ENCODE measurements at places on chromosomes 13 and 19.

DNA sequence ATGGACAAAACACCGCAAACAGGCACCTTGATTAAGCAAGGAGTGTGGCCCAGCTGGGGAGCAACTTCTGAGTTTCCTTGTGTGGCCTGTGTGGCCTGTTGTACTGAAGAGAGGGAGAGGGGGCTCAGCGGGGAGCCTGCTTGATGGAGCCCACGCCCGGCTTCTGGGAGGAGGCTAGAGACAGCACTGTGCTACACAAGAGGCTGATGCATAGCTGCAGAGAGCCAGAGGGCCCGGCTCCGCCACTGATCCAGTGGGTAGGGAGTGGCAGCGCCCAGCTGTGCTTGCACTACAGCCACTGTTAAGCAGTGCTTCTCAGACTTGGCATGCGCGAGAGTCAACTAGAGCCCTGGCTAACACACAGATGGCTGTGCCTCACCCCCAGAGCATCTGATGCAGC, 19.0 kb downstream of the LYL1 start:
- no peak for DNase-seq

GRCh38 chr13:74036373-74036772, 97.8 kb downstream of the KLF12 start:
- DNase-seq: no peak

- DNase-seq: no peak
Observed at GRCh38 chr13:31733647-31734046, 5.7 kb upstream of the RXFP2 start.

DNA sequence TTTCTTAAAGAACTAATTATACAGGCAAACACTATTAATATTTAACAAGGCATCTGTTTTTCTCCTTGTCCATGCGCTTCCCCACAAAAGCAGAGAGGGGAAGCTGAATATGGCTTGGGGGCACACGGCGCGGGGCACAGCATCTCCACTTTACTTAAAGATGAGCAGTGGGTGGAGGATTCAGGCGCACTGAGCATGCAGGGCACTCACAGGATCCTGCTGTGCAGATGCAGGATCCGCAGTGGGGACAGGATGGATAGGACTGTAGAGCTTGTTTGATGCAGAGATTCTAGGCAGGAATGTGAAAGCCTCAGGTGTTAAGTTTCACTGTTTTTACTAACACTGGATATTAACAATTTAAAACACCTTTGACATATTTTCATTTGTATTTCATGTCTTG, 43.3 kb downstream of the ATP11A start:
- no peak for DNase-seq

GRCh38 chr13:20156702-20157101, 4.2 kb downstream of the GJA3 start:
- DNase-seq: no peak

- no peak for DNase-seq
Observed at GRCh38 chr13:52345048-52345447, 60.9 kb downstream of the THSD1 start.

GRCh38 chr19:4715529-4716221, 8.0 kb downstream of the DPP9 start:
- DNase-seq: no peak

DNA sequence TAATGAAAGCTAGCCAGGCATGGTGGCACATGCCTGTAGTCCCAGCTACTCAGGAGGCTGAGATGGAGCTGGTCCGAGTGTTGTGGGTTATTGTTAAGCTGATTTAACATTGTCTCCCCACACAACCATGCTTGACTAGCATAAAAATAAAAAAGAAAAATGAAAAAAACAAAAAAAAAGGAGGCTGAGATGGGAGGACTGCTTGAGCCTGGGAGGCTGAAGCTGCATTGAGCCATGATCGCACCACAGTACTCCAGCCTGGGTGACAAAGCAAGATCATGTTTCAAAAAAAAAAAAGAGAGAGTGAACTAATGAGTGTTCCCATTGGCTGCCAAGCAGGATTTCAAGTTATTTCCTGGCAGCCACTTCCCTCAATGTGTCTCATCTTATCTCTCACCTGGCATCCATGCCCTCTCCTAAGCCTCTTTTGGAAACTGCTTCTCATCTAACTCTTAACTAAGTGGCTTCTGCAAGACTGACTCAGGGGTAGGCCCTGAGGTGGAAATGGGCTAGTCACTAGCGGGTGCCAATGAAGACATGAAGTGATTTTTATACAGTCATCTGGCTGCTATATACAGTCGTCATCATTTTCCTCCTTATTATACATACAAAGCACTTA, 4.9 kb downstream of the THAP8 start:
- DNase-seq: no peak

DNA sequence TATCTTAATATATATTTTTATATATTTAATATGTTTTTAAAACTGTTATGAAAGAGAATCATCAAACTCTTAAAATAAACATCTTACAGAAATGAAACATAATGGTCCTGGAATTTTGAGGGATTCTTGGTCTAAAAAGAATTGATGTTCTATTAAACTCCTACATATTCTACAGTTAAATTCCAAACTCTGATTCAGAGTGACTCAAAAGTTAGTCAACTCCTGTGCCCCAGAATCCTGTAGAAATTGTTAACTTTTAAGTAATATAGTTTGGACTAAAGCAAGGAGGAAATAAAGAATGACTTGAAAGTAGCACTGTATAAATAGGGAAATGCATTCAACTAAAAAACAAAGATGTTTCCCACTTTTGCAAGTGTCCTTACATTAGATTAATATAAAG, 47.7 kb downstream of the FNDC3A start:
- DNase-seq: no peak

DNA sequence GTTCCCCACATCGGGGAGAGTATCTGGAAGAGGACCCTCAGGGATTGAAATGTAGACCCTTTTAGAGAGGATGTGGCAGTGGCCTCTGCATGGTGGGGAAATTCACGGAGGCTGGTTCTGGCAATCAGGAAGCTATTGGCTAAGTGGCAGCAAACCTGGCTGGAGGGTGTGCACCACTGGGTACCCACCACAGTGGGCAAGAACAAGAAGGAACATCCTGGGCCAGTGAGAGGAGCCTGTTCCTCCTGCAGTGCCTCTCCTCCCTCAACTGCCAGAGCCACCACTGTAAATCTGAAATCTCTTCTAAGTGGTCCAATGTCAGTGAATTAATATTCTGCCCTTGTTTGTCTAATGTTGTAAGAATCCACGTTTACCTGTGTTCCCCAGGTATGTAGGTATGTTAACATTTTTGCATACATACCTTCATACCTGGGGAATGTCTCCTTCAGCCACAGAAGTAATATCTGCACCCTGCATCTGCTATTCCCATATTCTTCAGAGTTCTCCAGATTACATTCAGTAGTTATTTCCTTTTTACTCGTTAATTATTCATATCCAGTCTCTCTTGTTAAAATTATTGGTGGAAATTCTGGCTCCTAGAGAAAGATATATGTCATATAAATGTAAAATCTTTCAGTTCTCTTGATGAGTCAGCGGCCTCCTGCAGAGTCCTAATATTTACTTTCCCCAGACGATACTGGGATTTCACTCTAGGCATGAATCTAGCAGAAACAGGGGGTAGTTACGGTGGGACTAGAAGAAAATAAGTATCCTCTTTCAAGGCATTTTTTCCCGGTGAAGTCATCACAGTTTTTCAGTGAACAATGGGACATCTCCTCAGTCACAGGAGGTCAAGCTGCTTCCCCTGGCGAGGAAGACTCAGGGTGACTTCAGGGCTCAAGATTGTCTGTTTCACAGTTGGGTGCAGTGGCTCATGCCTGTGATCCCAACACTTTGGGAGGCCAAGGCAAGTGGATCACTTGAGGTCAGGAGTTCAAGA, 148.3 kb downstream of the MYO16 start:
- DNase-seq: no peak

DNA sequence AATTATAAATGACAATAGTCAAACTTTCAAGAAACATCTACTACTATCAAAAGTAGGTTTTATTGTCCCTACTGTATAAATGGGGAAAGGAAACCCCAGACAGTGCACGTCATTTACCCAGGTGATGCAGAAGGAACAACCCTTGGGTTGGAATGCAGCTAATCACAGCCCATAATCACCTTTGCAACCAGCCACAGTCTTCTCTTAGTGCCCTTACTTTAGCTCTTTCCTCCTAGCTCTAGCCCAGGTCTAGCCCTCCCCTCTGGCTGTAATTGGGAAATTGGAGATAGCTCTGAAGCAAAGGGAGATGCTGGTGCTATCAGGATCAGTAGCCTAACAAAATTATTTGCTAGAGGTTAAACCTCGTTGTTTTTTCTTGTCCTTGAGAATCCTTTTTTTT, 25.5 kb upstream of the TSC22D1 start:
- no peak for DNase-seq

DNA sequence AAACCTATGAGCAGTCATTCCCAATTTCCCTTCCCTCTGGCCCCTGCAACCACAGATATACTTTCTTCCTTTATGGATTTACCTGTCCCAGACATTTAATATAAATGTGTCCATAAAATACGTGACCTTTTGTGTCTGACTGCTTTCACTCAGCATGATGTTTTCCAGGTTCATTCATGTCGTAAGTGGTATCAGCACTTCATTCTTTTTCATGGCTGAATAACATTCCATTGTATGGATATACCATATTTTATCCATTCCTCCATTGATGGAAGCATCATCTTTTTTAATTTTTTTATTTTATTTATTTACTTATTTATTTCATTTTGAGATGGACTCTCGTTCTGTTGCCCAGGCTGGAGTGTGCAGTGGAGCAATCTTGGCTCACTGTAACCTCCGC, 8.0 kb upstream of the PPP6R1 start:
- DNase-seq: no peak

DNA sequence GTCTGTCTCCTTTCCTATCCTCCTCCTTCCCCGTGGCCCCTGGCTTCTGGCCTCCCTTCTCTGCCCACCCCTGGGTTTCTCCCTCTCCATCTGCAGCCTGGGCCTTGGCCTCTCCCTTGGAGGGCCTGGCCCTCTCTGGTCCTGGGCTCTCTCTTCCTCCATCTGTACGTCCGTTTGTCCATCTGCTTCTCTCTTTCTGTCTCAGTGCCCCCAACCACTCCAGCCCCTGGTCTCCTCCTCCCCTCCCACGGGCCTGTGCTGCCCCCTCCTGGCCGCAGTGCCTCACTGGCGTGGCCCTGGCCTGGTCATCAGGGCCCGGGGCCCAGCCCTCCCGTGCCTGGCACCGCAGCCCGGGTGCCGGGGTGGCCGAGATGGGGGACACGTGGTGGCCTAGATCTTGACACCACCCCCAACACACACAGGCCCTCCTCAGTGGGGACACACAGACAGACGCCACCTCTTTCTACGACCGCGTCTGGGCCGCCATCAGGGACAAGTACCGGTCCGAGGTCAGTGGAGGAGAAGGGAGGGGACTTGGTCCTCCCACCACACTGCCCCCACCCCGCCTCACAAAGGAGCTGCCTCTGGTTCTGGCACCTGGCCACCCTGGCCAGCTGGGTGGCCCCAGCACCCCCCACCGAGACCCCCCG, 11.3 kb downstream of the PRKCSH start:
- peak; percentile 63 for DNase-seq

GRCh38 chr13:112172641-112173251, 105.8 kb downstream of the SOX1 start:
- DNase-seq: no peak

DNA sequence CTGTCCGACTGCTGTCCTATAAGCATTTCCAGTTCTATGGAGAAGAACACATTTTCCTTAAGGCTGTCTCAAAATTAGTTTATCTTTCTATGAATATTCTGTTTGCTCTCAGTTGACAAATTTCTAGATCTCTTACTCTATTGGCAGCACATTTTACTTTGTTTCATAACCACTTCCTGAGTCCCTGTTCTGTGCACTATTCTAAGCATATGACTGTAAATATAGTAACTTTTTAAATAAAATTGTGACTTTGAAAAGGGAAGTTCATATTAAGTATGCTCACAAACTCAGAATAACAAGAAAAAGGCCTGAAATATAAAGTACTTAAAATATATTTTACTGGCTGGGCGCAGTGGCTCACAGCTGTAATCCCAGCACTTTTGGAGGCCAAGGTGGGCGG, 56.5 kb upstream of the HTR2A start:
- no peak for DNase-seq

DNA sequence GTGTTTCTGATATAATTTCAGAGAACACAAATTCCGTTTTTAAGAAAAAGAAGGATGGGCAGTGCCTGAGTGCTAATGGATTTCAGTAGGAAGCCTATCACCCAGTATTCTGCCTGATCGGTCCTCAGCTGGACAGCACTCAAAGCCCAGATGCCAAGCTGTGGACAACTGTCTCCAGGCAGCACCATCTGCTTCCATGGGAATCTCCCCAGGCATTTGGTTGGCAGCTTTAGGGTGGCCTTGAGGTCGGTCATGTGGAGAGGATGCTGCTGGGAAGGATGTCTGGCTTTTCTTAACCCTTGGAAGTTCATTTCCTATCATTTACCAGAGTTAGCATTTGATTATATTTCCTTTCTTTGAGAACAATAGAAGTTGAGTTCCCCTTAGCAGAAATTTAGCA, 311.7 kb downstream of the TBC1D4 start:
- DNase-seq: no peak

DNA sequence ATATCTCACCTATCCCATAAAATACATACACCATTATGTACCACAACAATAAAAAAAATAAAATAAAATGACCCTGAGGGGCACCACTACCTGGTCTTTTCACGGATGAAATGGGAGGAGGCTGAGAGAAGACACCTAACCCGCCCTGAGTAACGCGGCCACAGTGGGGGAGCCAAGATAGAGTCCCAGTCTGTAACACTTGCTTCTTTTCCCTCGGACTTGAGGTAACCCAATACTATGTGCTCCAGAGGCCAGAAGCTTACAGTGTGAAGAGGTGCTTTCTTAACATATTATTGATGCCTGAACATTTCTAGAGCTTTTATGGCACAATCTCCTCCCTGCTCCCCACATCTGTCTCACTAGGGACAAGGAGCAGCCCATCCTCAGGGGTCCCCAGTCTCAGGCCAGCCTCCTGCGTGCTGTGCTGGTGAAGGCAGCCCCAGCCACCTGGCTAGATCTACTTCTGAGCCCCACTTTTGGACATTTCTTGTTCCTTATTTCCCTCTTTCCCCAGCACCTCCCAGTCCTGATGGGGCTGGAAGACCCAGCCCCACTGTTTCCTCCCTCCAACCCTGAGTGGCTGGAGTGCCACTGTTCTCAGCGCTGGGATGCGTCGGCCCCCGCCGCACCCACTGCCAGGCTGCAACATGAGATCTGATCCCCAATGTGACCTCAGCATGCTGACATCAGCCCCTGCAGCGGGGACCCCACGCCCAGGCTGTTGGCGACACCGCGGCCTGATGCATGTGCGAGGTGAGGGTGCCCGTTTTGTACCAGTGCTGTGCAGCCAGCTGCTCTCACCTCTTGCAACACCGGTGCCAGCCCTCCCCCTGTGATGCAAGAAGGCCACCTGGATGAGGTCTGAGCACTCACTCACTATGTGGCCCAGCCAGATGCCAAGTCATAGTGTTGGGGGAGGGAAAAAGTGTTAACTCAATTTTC, 143.3 kb downstream of the DCLK1 start:
- no peak for DNase-seq

- DNase-seq: no peak
Observed at GRCh38 chr13:50842990-50843256, 569 bp downstream of the DLEU7 start.

DNA sequence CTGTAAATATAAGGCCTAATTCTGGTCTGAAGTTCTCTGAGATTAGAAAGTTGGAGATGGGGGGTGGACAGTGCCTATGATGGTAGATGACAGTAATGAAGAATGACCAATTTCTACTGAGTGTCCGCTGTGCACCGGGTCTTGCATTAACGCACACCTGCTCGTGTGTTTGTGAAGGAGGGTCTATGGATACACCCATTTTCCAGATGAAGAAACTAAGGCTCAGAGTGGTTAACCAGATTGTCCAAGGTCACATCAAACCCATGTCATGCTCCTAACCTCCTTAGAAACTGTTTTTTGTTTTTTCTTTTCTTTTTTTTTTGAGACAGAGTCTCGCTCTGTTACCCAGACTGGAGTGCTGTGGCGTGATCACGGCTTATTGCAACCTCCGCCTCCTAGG, 13.7 kb downstream of the AXL start:
- DNase-seq: no peak

All from activated CD4-positive, CD25-positive, alpha-beta regulatory T cell treated with anti-CD3 and anti-CD28 coated beads, Interleukin-2, amount 50 U/mL, for 72 hours (primary cell).